Activated T-helper 2 cell treated with anti-CD3 and anti-CD28 coated beads, Interferon-gamma antibody, Interleukin-2, Interleukin-4, amounts not matched to agents 10 μg/mL and 5 μg/mL and 100 μg/mL, durations not matched to agents 14 hours and 24 hours and 36 hours (primary cell): ENCODE measurements at places on chromosomes 1 and 21.
A peak's percentile ranks its signal among the peaks of the same experiment; 100 is the strongest.

DNA sequence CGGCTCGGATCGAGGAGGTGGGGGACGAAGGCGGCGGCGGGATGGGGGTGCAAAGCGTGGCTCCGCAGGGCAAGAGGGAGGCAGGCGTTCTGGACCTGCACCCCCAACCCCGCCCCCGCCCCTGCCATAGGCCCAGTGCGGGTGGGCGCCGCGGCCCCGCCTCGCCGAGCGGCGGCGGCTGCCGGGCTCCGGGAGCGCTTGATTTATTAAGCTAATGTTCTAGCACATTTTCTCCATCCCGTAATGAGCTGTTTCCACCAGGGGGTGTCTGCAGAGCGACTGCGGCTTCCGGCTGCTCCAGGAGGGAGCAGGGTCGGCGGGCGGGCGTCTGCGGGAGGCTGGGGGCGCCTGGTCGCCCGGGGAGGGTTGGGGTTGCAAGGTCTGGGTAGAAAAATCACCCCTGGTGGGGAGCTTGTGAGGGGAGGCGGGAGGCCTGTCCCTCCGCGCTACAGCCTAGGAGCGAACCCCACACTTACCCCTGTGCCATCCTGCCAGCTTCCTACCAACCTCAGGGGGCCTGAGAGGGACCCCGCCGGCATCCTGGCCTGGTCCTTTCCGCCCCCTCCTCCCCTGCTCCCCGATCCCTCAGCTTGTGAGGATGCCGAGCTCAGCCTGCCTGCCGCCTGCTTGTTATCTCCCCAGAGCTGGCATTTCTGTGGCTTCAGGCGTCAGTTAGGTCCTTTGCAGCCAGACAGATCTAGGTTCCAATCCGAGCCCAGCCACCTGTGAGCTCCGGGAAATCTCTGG lies 48.5 kb upstream of the ACOT11 start:
- peak; percentile 23 for DNase-seq
- no peaks in the 10 kb centered on the region for H3K36me3 ChIP-seq
- H3K27ac ChIP-seq = no peak overlapping the region
- peaks cover 51% of the 10 kb centered on the region for H3K27me3 ChIP-seq
- H3K4me3 ChIP-seq = peak overlapping the region; percentile 53

DNA sequence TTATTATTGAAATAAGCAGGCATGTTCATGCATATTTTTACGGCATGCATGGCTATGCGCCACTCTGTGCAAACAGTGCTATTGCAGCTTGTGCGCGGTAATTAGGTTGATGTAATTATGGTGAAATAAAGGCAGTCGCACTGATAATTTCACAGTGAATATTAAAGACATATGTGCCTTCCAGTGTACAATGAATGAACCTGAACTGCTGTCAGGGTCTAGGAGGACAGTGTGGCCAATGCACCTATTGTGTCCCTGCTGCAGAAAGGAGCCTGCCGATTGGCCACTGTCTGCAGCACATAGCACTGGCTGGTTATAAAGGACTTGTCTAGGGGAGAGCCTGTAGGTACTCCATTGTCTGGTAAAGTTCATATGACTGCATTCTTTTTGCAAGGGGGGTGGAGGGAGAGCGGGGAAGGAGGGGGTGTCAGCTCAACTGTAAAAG lies 340.4 kb downstream of the USP25 start:
- H3K36me3 ChIP-seq = no peaks in the 10 kb centered on the region
- H3K4me3 ChIP-seq = no peak overlapping the region
- H3K27me3 ChIP-seq = no peaks in the 10 kb centered on the region
- no peaks in the 10 kb centered on the region for H3K4me1 ChIP-seq
- H3K27ac ChIP-seq = no peak overlapping the region

GRCh38 chr1:61654067-61654466 lies 70.9 kb downstream of the TM2D1 start:
- no peaks in the 10 kb centered on the region for H3K4me1 ChIP-seq
- H3K36me3 ChIP-seq = no peaks in the 10 kb centered on the region
- peaks cover 4% of the 10 kb centered on the region for H3K27me3 ChIP-seq
- no peak overlapping the region for H3K4me3 ChIP-seq
- no peak for DNase-seq
- no peak overlapping the region for H3K27ac ChIP-seq

DNA sequence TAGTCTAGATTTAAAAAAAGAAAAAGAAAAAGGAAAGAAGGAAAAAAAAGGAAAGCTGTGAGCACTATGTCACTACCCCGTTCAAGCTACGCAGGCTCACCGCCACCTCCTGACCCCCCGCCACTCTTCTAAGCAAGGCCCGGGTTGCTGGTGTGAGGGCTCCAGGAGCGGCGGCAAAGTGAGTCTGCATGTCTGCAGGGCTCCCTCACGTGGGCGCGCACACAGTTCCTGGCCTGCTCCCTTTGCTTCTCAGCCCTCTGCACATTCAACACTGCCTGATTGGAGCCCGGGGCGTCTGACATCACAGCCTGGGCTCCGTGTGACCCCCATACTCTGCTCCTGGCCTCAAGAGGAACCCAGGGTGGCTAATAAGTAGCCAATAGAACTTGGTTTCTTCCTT lies 81.4 kb upstream of the TLR5 start:
- peaks cover 19% of the 10 kb centered on the region for H3K4me1 ChIP-seq
- no peak overlapping the region for H3K27ac ChIP-seq
- peaks cover 6% of the 10 kb centered on the region for H3K36me3 ChIP-seq
- H3K27me3 ChIP-seq = peaks cover 10% of the 10 kb centered on the region
- no peak for DNase-seq

GRCh38 chr1:67338642-67339041 lies 31.0 kb downstream of the IL12RB2 start:
- peaks cover 80% of the 10 kb centered on the region for H3K36me3 ChIP-seq
- H3K27ac ChIP-seq = peak overlapping the region; percentile 89
- H3K4me1 ChIP-seq = peaks cover 83% of the 10 kb centered on the region
- peak overlapping the region; percentile 37 for H3K4me3 ChIP-seq

DNA sequence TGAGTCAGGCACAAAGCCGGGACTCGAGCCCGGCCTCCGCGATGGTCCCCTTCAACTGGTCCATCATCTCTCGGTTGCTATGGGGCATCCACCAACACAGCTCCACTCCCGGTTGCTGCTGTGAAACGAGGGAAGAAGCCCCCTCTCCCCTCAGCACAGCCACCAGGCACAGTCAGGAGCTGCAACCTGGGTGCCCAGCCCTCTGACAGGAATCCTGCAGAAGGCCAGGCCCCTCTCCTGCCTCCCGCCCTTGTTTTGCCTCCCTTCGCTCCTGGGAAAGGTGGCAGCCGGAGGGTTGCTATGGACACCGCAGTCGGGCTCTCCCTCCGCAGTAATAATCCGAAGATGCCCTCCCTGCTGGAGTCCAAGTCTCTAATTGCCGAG lies 8.9 kb upstream of the KCNN3 start:
- H3K27me3 ChIP-seq = no peaks in the 10 kb centered on the region
- DNase-seq = no peak
- peaks cover 7% of the 10 kb centered on the region for H3K4me1 ChIP-seq
- H3K36me3 ChIP-seq = no peaks in the 10 kb centered on the region

DNA sequence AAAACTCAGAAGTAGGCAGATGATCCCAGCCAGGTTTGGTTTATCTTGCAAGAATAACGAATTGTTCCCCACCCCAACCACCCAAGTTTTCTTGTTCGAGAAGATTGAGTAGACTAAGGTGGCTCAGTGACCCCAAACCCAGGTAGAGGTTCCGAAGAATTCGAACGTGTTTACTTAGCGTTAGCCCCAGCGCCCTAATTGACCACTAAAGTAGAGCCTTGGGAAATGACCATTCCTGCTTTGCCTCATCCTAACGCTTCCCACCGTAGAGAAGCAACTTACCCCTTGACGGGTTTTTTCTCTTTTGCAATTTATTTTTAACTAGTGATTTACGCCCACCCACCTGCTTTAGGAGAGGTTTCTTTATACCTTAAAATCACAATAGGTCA lies 870 bp downstream of the FBXO28 start:
- H3K36me3 ChIP-seq = peaks cover 15% of the 10 kb centered on the region
- peaks cover 29% of the 10 kb centered on the region for H3K4me1 ChIP-seq
- H3K4me3 ChIP-seq = peak overlapping the region; percentile 80
- no peak for DNase-seq
- H3K27me3 ChIP-seq = peaks cover 13% of the 10 kb centered on the region
- peak overlapping the region; percentile 79 for H3K27ac ChIP-seq

DNA sequence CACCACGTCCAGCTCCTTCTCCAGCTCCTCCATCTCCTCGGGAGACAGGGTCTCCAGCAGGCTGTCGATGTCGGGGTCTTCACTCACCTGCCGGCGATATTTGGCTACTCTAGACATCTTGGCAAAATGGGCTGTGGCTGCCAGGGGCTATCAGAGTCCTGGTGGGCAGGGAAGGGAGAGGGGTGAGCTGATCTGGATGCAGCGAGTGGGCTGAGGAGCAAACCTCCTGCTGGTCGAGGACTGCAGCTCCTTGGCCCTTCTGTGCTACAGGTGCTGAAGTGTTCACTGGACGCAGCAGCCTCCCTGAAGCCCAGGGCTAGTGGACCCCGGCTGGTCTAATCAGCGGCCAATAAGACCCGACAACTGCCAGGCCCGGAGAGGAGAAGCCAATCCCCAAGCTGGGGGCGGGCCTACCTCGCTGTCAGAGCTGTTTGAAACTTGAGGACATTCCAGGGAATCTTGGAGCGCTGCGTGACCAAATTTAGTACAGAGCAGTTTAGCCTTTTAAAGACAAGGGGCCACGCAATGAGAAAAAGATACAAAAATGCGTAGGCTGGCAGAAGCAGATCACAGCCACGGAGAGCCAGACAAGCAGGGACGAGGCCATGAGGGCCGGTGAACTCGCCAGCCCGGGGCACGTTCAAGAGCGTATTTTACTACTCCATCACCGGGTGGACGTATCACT lies at the start of gene LMOD1:
LMOD1 (minus strand) TSS at position 325 of the 685 bp plus-strand sequence; CDS start at position 117, 208 bp downstream.
- no peak within 1 kb of the TSS for H3K27ac ChIP-seq
- no peak for DNase-seq
- H3K36me3 ChIP-seq = no peaks in the 10 kb centered on the region
- H3K4me3 ChIP-seq = no peak within 1 kb of the TSS

GRCh38 chr1:225469051-225469450 lies 41.2 kb upstream of the LBR start:
- peaks cover 36% of the 10 kb centered on the region for H3K4me1 ChIP-seq
- no peaks in the 10 kb centered on the region for H3K36me3 ChIP-seq
- peak overlapping the region; percentile 89 for H3K4me3 ChIP-seq

DNA sequence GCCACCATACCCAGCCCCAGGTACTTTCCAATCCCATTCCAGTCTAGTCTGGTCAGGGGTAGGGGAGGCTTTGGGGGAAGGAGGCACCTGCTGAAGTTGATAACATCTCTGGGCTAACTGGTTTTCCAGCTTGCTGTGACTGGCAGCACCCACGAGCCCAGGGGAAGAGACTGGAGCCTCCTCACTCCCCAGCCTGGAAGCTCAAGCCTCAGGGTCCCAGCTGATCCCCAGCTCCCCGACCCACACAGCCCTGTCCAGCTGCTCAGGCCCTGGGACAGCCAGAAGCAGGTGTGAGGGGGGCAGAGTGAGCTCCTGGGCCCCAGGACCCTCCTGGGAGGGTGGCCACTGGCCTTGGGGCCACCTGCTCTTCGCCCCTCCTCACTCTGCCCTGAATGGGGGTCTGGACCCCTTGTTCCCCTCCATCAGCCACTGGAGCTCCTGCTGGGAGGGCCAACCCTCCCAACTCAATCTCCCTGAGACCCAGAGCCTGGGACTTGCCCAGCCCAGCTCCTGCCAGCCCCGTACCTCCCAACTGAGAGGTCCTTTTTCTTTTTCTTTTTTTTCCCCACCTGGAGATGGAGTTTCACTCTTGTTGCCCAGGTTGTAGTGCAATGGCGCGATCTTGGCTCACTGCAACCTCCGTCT lies 23.5 kb upstream of the RNU1-4 start:
- no peak overlapping the region for H3K4me3 ChIP-seq
- no peak overlapping the region for H3K27ac ChIP-seq
- H3K4me1 ChIP-seq = no peaks in the 10 kb centered on the region
- DNase-seq = no peak
- peaks cover 26% of the 10 kb centered on the region for H3K27me3 ChIP-seq
- no peaks in the 10 kb centered on the region for H3K36me3 ChIP-seq

- no peak overlapping the region for H3K27ac ChIP-seq
- no peaks in the 10 kb centered on the region for H3K4me1 ChIP-seq
- no peaks in the 10 kb centered on the region for H3K27me3 ChIP-seq
These were observed 41.0 kb downstream of the DEGS1 start for GRCh38 chr1:224223819-224224714.

DNA sequence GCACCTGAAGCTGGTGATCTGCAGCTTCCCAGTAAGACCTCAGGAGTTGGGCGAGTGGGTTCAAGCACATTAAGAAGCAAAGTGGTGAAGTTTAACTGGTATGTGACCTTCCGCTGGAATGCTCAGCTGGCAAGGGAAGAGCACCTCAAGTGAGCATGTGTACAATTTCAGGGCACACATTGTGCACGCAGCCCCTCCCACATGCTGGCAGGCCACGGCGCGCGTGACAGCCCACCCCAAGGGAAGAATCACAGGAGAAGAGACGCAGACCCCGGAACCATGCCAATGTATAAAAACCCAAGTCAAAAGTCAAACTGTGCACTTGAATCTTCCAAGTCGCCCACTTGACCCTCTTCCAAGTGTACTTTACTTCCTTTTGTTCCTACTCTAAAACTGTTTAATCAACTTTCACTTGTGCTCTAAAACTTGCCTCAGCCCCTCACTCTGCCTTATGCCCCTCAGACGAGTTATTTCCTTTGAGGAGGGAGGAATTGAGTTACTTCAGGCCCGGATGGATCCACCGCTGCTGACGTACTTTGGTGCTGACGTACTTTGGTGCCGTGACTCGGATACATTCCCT lies 20.0 kb downstream of the LRRC3 start:
- DNase-seq = no peak
- peaks cover 2% of the 10 kb centered on the region for H3K27me3 ChIP-seq
- H3K4me3 ChIP-seq = no peak overlapping the region

DNA sequence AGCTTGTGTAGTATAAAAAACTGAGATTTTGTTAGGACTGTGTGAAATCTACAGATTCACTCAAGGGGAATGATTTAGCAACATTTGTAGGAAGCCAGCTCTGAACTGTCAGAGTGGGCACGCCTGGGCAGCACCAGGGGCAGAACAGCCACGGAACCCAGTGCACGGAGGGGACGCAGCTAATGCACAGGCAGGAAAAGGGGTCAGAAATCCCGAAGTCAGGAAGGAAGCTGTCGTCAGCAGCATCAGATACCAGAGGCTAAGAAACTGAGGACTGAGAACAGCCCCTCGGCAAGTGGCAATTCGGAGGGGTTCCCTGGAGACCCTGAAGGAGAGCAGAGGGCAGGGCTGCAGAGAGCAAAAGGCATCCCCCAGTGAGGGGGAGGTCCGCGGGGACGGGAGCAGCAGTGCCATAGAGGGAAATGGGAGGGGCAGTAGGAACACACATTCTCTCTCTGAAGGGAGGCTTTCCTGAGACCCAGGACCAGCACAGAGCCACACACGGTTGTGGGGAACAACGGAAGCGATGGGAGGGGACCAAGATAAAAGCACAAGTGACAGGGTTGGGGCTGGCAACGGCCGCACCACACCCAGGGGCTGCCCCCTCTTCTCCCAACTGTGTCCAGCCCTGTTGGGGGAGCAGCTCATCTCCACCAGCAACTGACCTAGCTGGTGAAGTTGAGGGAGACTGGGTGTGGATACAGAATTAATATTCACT lies 12.7 kb downstream of the UBE2J2 start:
- peaks cover 1% of the 10 kb centered on the region for H3K4me1 ChIP-seq
- H3K4me3 ChIP-seq = no peak overlapping the region

- H3K27me3 ChIP-seq = no peaks in the 10 kb centered on the region
- H3K4me3 ChIP-seq = peak overlapping the region; percentile 54
- peak; percentile 12 for DNase-seq
These were observed 20.4 kb upstream of the HPDL start for GRCh38 chr1:45306319-45306718.

- H3K4me3 ChIP-seq = no peak overlapping the region
- no peak overlapping the region for H3K27ac ChIP-seq
- H3K4me1 ChIP-seq = peaks cover 27% of the 10 kb centered on the region
- peaks cover 3% of the 10 kb centered on the region for H3K27me3 ChIP-seq
- no peaks in the 10 kb centered on the region for H3K36me3 ChIP-seq
- no peak for DNase-seq
These were observed 83.9 kb upstream of the ZNF648 start for GRCh38 chr1:182145441-182145840.
